Suppressor macrophage treated with lipopolysaccharide for 4 hours (primary cell): ENCODE measurements at places on chromosomes 6 and 20.

DNA sequence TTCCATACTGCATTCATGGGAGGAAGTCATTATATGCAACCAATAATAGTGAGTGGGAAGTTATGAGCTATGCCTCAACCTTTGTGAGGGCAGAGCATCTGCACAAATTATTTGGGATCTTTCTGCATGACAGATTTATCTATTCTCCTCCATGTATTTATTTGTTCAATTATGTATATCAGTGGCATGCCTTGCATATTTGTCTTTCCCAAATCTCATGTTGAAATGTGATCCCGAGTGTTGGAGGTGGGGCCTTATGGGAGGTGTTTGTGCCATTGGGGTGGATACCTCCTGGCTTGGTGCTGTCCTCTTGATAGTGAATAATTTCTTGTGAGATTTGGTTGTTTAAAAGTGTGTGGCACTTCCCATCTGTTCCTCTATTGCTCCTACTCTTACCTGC, 1246.0 kb upstream of the CITED2 start:
- DNase-seq: no peak

GRCh38 chr6:118659513-118660217, 8.3 kb upstream of the CEP85L start:
- no peak for DNase-seq

- no peak for DNase-seq
Observed at GRCh38 chr6:88220493-88220892, 54.3 kb upstream of the CNR1 start.

DNA sequence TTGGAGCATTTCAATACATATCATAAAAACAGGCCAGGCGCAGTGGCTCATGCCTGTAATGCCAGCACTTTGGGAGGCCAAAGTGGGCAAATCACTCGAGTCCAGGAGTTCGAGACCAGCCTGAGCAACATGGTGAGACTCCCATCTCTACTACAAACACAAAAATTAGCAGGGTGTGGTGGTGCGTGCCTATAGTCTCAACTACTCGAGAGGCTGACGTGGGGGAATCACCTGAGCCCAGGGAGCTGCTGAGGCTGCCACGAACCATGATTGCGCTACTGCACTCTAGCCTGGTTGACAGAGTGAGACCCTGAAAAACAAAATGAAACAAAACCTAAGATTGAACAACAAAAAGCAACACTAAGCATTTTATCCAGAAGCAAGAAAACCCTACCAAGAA, 47.2 kb downstream of the BACH2 start:
- DNase-seq: no peak

GRCh38 chr6:21588481-21589351, 4.8 kb upstream of the SOX4 start:
- DNase-seq: peak; percentile 53

GRCh38 chr6:101435038-101435437, 41.5 kb downstream of the GRIK2 start:
- no peak for DNase-seq

DNA sequence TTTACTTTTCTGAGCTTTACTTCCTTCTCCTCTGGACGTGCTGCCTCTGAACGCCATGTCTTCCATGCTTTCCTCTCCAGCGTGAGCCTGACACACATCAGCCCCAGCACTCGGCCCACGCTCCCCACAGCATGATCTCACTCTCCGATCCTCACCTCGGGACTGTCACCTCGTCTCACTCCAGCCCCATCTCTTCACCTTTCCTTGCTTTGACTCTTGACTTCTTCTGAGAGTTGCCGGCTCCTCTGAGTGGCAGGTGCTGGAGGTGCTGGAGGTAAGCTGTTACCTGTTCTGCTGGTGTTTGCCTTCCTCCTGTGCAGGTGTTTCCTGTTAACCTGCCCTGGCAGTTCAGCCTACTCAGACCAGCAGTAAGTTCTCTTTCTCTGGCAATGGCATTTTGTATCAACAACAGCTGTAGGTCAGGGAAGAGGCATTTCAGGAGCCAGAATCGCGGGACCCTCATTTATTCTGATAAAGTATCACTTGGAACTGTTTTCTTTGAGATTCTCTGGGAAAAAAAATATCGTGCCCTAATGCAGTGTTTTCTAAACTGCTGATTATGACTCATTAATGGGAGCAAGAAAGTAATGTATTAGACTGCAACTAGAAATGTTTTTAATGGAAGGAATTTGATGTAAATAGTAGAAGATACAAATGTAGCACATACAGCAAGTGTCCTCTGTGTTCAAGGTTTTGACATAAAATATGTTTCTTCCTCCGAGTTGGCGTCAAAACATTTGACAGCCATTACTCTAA, 106.5 kb downstream of the ARID1B start:
- DNase-seq: peak; percentile 67

GRCh38 chr20:18943542-18943941, 130.0 kb downstream of the SCP2D1 start:
- DNase-seq: no peak

DNA sequence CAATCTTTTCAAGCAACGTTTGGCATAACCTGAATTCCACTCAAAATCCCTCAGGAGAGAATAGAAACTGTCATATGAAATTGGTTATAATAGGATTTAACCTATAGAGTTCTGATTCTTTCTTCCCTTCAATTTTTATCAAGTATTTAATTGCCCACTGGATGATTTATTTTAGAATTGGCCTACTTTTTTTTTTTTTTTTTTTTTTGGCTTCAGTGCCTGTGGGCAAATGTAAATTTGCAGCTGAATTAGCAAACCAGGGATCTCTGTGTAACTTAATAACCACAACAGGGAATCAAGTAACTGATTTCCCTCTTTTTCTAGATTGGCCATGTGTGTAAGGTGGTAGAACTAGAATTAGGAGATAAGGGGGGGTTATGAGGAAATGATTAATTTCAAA, 157.0 kb downstream of the SOX4 start:
- DNase-seq: no peak

- peak; percentile 42 for DNase-seq
Observed at GRCh38 chr20:49951151-49951550, 15.0 kb downstream of the RNF114 start.

- no peak for DNase-seq
Observed at GRCh38 chr6:8054276-8054675, 9.9 kb downstream of the BLOC1S5 start.

- DNase-seq: no peak
Observed at GRCh38 chr6:1940381-1940780, 305.0 kb downstream of the GMDS start.

- DNase-seq: no peak
Observed at GRCh38 chr6:159065759-159066329, 21.1 kb upstream of the TAGAP start.

DNA sequence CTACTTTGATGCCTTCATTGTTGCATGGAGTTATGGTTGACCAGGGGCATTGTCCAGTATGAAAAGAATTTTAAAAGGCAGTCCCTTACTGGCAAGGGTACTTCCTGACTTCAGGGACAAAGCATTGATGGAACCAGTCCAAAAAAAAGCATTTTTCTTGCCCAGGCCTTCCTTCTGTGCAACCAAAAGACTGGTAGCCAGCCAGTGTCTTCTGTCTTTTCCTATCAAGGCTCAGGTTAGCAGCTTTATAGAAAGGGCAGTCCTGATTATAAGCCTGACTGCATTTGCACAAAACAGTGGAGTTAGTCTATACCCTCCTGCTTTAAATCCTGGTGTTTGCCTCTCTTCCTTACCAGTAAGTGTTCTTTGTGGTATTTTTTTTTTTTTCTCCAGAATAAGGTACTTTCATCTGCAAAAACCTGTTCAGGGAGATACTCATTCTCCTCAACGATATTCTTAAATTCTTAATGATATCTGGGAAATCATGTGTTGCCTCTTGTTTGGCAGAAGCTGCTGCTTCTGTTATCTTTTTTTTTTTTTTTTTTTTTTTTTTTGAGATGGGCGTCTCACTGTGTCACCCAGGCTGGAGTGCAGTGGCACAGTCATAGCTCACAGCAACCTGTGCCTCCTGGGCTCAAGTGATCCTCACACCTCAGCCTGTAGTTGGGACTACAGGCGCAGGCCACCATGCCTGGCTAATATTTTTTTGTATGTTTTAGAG, 33.9 kb downstream of the SCAF8 start:
- no peak for DNase-seq

- DNase-seq: no peak
Observed at GRCh38 chr6:10692965-10693538, 1.4 kb downstream of the C6orf52 start.

- peak; percentile 3 for DNase-seq
Observed at GRCh38 chr6:39453956-39454524, 131.5 kb upstream of the KCNK16 start.

GRCh38 chr6:127385668-127386430, 42.4 kb upstream of the ECHDC1 start:
- DNase-seq: no peak

GRCh38 chr20:49796600-49797343, 15.9 kb upstream of the SLC9A8 start:
- no peak for DNase-seq

- peak; percentile 87 for DNase-seq
Observed at GRCh38 chr20:48722002-48722731, 105.6 kb downstream of the PREX1 start.

DNA sequence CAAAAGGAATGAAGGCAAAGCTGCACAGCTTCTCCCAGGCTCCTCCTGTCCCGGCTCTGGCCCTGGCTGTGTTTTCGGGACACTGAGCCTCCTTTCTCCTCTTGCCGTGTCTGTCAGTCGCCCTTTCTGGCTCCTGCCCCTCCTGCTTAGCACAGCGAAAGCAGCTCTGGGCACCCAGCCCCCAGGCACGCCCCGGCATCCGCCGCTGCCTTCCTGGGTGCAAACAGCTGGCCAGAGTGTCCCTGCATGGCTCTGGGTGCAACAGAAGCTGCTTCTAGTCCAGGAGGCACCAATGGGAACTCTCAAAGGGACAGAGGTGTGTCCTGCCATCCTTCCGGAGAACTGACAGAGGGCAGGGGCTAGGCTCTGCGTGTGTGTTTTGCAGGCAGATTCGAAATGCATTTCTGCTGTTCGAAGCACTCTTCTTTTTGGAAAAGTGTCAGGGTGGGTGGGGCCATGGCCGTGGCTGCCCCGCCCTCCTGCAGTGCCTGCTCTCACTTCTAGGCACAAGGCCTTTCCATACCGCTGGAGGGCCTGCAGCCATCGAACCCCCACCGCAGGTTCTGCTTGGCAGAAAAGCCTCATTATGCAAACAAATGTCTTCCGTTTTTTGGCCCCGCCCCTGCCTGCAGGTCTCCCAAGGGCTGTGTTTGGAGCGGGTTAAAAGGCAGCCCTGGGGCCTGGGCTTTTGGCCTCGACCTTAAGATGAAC, 15.5 kb downstream of the COL9A3 start:
- DNase-seq: peak; percentile 73

DNA sequence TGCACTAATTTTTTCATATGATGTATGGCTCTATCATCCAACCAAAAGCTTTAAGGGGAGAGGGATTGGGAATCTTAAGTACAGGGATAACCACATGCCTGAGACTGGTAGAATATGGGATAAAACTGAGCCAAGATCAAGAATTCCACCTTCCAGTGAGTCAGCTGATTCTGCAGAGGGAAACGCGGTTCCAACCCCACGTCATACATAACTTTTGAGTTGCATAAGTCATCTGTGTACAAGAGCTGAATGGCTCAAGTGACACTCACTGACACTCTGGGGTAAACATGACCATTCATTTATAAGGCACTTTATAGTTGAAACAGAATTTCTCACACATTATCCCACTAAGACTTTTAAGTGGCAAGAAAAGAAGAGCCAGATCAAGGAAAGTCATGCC, 16.4 kb downstream of the TRIM27 start:
- DNase-seq: peak; percentile 72

DNA sequence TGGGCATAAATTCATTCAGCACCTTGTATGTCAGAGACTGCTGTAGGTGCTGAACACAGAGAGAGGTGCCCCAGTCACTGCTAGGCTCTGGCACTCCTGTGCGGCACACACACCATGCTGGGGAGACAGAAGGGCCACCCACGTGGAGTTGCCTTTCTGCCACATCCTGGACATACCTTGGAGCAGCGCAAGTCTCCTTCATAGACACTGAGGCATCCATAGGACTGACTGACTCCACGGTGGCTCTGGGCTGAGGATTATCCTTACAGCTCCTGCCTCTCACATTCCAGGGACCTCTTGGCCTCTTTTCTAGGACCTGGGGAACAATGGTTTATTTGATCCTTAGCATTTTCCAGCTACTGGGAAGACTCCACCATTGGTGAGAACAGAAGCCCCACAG, 26.0 kb upstream of the SLC22A23 start:
- DNase-seq: no peak

DNA sequence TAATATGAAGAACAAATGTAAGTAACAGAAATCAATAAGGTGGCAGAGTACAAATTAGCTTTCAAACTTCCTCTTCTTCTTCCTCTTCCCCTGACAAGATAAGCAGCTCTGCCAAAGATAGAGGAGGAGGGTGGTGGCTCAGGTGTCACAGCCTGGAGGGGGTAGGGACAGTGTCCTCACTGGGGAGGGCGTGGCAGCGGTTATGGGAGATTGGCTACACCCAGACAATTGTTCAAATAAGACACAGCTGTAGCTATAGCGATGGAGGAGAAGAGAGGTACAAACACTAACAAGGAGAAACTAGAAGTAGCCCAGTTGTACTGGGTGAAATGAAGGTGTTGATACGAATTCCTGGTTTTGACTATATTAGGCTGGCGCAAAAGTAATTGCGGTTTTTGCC, 198.5 kb downstream of the TBXT start:
- DNase-seq: no peak

- no peak for DNase-seq
Observed at GRCh38 chr6:14165091-14165490, 47.5 kb downstream of the CD83 start.

DNA sequence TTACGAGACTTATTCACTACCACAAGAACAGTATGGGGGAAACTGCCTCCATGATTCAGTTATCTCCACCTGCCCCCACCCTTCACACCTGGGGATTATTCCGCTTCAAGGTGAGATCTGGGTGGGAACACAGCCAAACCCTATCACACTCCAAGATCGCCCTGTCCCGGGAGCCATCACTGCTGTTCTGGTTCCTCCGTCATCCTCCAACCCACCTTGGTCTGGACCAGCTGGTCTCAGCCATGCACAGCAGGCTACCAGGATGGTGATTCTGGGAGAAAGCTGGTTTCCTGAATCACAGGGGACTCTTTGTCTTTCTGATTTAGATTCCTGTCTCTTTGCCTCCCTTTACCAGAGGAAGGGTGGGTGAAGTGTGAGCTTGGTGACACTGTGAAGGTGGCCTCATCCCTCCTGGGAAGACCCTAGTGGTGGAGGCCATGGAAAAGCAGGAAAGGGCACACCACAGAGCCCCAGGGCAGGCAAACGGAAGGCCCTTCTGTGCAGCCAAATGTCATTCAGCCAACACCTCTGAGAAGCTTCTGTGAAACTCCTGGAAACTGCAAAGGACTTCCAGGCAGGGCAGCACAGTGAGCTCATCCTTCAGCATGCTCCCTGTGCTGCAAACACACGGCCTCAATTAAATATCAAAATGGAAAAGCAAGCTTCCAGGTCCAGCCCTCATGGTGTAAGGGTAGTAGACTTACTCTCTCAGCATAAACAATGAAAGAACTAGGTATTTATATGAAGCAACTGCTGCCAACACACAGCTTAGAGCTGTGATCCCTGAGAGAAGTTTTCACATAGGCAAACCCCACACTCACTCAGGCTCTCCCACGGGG, 169.8 kb downstream of the ANKRD60 start:
- DNase-seq: no peak

DNA sequence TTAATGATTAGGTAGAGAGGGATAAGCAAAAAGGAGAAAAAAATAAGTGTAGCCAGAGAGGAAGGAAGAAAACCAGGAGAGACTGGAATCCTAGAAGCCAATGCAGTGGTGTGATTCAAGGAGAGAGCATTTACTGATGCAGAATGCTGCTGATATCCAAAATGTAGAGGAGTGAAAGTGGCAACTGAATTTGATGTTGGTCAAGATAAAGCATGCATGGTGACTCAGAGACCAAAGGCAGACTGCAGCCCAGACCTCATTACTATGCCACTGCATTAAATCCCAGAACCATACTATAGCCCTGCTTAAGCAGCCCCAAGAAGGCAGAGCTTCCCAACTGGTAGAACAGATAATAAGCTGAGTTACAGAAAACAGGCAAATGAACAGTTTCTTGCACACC, 15.8 kb downstream of the KLHL32 start:
- DNase-seq: no peak
